ENCODE measurements at places on chromosomes 7 and 10.

- DNase-seq: no peak
These were observed 58.5 kb downstream of the CPVL start for GRCh38 chr7:29087840-29088170.

DNA sequence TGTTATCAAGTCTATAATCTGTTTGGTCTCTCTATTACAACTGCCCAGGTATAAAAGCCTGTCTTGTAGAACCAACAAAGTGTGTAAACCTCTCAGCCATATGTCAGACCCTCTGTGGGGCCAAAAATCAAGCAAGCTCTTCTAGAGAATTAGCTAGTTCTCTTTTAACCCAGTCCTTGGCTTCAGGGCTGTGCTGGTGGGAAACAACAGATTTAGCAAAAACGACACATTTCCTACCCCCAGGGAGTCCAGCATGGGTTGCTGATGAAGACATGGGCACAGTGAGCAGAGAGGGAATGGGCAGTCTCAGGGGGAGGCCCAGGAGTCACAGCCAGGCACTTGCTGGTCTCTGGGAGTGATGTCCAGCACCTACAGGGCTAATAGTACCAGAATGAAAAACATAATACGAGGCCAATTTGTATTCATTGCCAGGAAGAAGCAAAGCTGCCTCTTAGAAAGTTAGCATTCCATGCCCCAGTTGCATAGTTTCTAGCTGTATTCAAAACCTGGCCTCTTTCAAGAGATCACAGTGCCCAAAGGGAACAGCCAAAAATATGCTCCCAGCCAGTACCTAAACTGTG is 80.1 kb downstream of the FRMD4A start:
- DNase-seq: no peak

- DNase-seq: no peak
These were observed 50.2 kb downstream of the ARHGAP22 start for GRCh38 chr10:48554656-48555055.

DNA sequence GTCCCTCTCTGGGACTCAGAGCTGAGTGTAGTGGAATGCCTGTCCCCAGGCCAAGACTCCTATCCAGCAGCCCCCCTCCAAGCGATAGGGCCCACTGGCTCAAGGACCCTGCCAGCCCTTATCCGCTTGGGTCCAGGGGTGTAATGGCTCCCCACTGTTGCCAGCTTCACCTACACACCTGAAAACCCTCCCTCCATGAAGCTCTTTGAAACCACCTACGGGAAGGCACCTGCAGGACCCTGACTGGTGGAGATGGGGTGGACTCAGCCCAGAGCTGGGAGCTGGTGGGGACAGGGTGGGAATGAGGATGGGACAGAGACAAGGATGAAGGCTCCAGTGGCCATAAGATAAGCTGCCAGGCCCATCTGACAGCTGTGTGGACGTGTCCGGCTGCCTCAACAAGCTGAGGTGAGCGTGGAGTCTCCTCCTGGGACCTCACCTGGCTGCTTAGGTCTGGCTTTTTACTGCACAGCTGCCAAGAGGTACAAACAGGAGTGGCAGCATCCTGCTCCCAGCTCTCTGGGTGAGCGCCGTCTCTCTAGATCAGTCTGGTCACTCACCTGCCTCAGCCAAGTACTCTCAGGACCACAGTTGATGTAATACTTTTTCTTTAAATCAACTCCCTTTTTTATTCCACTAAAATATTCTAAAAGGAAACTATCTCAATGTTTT is 41.9 kb downstream of the DRGX start:
- DNase-seq: no peak

DNA sequence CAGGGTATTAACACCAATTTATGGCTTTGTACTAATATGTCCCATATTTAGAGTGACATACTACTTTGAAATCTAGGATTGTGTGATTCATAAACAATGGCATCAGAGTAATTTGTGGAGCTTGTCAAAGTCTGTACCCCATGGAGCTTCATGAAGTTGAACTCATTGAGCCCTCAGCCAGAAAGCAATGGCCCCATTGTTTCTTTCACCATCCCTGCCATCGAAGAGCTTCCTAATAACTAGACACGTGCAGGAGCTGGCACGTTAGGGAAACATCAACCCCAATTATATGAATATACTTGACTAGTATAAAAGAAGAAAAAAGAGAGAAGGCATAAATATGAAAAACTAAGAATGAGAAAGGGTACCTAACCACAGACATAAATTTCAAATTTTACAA is 206.6 kb downstream of the CXCL12 start:
- no peak for DNase-seq

DNA sequence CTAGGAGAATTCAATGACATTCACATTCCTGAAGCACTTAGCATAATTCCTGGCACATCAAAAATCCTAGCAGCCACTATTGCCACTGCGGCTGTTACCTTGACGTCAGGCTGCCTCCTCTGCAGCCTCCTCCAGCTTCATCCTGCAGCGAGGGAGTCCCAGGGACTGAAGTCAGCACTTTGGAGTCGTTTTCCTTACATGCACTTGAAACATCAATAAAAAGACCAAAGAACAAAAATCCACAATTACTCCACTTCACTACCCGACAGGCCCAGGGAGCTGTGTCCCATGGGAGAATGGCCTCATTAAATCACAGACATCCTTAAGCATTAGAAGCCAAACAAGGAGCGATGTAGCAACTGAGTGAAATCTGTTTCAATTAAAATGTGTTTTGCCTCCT is 48.6 kb upstream of the NANOS1 start:
- DNase-seq: no peak

DNA sequence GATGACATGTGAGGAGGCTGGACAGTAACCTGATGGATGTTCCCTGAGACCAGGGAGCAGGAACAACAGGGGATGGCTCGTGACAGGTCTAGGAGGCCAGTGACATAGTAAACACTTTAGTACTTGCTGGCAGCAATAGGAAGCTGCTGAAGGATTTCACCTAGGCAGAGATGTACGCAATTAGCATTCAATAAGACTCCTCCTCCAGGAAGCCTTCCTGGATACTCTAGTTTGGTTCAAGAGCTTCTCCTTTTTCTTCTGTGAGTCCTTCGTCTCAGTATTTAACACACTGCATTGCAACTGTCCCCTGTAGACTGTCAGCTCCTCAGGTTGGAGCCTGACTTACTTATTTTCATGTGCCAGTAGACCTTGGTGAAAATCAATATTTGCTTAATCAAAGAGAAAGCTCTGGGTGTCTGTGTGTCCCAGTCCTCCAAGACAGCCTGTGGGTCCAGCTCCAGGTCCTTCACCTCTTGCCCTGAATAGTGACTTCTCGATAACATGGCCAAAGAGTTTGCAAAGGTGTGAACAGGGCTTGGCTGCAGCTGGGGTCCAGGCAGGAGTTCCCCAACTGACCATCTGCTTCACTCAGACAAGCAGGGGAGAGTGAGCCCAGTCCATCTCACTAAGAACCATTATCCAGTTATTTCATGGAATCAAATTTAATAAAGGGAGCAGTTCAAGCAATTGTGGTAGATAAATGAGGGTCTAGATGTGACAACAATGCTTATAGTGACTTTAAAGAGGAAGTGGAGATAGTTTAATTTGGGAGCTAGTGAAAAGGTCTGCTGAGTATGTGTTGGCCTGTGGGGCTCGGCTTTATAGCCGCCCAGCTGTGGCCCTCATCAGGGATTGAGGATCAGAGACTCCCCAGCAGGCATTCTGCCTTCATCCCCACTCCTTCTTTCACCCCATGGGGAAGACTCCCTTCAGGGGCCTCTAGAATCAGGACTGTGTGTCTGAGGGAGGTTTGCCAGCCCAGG is 9.4 kb downstream of the TMEM273 start:
- no peak for DNase-seq

DNA sequence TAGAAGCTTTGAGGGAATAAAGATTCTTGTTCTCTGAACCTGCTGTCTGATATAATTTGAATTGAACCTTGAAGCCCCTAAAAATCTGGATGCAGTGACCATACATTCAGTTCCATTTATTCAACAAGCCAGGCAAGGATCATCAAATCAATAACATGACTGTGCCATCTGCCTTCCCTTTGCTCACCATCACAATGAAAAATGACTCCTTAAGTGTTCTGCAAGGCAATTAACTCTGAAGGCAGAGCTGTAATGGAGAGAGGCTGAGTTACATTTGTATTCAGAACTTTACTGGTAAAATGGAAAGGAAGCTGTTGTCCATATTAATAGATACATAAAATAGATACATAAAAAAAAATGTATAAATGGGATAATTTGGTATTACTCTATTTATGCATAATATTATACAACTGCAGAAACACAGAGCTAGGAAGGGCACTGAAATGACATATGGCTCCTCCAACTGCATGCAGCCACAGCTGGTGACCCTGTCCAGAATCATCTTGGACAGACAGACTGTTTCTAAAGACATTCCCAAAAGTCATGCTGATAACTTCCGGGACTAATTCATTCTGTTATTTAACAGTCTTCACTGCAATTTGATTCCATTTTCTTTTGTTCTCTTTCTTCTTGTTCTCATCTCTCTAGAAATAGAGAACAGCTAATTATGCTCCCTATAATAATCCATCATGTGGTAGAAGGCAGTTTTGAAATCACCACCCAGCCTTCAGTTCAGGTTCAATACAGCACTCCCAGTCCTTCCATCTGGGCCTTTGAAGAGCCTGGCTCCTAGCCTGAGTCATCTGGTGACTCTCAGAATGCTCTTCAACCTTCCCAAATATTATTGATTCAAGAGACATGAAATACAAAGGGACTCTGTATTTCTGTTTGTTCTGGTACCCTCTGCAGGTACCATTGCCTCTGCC is 412.6 kb downstream of the GFRA1 start:
- DNase-seq: no peak

DNA sequence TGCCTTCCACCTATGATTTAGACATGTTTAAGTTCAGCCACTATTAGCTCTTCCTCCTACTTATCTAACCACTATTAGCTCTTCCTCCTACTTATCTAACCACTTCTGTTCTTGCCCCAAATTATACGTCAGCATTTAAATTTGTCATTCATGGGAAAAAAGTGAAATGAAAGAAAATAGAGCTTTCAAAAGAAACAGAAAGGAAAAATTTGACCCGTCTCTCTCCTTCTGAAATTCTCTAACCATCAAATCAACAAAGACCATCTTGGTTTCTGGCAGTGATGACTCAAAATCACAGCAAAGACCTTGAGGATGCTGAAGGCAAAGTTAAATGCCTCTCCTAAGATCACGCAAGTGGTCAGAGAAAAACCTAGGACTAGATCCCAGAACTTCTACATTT is 2.6 kb downstream of the LIPA start:
- DNase-seq: no peak

GRCh38 chr7:30630986-30631385 is 36.3 kb downstream of the GARS1 start:
- no peak for DNase-seq

DNA sequence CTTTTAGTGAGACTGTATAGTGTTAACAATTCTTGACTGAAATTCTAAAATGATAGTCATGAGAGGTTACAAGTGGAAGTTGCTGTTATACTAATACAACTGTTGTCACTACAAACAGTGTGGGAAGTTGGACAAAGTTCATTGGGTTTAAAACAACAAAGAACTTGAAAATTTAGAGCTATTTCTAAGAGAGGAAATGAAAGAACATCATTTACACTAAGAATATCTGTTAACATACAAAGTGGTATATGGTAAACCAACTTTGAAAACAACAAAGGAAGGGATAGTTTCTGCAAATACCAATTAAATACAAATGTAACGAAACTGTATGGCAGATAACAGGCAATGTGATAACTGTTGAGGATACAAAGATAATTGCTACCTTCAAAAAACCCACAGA is 11.6 kb downstream of the MTPN start:
- no peak for DNase-seq

DNA sequence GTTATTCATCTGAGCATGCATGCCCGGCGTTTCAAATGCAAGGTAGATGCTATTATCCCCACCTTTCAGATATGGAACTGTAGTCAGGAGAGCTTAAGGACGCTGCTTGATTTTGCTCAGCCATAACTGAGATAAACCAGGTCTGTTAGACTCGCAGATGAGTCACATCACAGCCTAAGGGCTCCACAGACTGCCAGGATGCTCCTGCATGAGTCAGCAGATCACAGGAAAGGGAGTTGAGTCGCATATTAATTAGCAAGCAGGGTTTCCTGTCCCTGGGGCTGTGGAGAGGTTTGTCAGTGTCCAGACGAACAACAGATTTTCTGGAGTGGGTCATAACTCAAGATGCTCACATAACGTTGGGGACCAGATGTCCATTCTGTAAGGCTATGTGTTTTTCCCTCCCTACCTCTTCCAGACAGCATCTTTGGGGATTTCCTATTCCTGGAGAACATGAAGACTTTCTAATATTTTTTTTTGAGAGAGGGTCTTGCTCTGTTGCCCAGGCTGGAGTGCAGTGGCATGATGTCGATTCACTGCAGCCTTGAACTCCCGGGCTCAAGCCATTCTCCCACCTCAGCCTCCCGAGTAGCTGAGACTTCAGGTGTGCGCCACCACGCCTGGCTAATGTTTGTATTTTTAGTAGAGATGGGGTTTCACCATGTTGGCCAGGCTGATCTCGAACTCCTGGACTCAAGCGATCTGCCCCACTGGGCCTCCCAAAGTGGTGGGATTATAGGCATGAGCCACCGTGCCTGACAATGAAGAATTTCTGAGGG is 36.7 kb downstream of the PFKFB3 start:
- peak; percentile 24 for DNase-seq

DNA sequence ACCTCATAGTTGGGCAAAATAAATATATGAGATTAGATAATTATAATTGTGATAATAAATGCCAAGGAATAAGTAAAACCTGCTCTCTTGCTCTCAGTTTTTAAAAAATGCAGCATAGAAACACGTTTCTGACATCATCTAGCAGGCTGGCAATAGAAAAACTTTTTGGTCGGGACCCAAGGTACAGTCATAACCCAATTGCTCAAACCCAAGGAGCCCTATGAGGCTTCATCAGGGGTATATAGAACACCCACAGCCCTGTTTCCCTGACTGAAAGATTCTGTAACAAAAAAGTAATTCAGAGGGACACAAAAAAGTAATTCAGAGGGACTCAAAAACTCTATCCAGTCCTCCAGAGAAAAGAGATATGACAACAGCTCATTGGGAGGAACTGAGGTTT is 3.8 kb downstream of the PDE1C start:
- no peak for DNase-seq

DNA sequence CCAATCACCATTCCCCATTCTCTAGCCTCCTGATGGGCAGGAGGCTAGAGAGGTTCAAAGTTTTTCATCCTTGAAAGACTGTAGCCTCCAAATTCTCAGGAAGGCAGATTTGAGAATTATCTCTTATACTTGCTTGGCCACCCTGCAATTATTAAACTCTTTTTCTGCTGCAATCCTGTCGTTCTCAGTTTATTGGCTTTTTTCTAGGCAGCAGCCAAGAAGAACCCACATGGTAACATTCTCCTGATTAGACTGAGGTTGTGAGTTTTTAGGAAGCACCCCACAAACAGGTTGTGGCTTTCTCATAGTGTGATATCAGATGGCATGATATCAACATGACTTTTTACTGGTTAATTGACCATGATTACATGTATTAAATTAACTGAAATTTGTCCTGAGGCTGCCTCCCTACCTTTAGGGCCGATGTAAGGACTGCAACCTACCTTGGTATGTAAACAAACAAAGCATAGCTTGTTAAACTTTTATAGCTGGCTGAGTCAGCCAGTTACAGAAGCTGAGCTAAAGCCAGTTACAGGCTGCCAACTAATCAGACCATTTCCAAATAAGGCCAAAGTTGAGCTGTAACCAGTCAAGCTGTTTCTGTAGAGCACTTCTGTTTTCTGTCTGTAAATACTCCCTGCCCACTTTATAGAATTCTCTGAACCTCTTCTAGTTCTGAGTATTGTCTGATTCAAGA is 3.2 kb upstream of the ZNF248 start:
- DNase-seq: no peak

All from erythroblast (primary cell).